ENCODE measurements at places on chromosomes 1 and 21.

- no peak for DNase-seq
Observed at GRCh38 chr1:206952171-206952570, 5.9 kb upstream of the PIGR start.

DNA sequence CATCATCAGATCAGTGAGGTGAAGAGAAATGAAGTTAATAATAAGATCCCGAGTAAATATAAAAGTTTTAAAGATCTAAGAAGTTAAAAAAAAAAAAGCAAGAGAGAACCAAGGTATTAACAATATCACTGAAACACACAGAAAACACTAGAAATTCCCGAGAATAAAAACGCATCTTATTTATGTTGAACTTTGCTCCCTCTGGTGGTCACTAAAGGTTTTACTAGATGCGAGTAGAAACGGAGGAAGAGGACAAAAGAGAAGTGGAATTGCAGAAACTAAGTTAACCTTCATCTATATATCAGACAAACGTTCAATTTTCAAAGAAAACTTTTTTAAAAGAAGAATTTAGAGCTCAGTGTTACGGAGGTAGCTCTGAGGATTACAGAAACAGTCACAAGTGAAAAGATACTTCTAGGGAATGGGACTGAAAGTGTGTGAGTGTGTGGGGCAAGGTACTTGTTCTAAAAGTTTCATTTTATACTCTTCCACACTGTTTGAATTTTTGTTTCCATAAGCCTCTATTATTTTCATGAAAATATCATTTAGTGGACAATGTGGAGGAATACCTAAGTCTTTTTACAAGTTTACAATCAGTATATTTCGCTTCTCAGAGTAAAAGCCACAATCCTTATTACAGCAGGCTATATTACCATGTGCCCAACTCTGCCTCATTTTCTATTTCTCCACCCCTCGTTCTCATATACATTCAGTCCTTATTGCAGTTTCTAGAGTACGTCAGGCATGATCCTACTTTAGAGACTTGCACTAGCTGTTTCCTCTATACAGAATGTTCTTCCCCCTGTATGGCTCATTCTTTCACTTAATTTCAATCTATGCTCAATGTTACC, 19.7 kb downstream of the ACBD6 start:
- no peak for DNase-seq

DNA sequence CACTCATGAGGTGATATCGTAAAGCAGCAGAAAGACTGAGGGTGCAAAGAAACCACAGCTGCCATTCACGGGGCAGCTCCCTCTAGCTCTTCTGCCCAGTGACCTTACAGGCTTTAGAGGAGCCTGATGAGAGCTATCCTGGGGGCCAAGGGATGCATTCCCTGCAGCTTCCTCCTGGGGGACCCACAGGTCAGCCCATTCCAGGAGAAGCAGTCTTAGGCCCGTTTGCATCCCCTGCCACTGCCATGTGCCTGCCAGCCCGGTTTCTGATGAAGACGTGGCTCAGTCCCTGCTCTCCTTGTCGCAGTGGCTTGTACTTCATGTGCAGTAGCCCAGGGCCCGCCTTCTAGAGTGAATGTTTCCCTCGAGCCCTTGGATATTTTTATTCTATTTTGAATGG, 22.8 kb downstream of the ATP5PO start:
- no peak for DNase-seq

DNA sequence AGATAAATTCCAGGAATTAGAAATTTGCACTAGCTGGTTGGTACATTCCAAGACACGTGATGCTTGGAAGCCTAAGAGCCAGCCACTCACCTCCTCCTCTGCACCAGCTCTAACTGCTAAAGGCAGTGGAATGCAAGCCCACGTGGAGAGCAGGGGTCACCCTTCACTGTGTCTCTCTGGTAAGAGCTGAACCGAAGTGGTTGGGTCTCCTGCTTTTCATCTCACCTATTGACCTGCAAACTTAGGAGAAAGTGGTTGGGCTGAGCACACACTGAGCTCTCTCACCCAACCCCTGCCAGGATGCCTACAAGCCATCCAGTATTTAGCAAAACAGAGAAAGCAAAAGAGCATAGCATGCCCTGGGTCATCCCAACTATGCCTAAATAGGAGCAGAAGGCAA, 19.3 kb downstream of the HAO2 start:
- no peak for DNase-seq

DNA sequence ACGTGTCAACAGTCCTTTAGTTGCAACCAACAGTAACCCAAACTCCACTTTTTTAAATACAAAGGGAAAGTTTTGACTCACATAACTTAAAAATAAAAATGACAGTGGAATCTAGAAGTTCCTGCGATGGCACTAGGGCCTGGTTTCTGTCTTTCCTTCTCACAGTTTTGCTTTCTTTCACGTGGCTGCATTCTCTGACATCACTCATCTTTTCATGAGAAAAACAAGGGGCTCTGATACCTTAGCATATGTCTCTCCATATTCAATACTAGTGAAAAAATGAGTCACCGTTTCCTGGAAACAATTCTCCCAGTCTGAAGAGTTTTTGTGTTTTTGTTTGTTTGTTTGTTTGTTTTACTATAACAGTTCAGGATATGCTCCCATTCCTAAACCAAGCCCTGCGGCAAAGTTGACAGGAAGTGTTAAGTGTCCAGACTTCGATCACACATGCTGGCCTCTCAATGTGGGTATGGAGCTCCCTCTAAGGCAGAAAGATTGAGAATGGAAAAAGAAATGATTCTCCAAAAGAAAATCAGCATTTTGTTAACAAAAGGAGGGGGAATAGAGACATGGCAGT, 483.3 kb downstream of the TTLL7 start:
- no peak for DNase-seq

- DNase-seq = no peak
Observed at GRCh38 chr1:64986903-64987871, 20.8 kb upstream of the JAK1 start.

DNA sequence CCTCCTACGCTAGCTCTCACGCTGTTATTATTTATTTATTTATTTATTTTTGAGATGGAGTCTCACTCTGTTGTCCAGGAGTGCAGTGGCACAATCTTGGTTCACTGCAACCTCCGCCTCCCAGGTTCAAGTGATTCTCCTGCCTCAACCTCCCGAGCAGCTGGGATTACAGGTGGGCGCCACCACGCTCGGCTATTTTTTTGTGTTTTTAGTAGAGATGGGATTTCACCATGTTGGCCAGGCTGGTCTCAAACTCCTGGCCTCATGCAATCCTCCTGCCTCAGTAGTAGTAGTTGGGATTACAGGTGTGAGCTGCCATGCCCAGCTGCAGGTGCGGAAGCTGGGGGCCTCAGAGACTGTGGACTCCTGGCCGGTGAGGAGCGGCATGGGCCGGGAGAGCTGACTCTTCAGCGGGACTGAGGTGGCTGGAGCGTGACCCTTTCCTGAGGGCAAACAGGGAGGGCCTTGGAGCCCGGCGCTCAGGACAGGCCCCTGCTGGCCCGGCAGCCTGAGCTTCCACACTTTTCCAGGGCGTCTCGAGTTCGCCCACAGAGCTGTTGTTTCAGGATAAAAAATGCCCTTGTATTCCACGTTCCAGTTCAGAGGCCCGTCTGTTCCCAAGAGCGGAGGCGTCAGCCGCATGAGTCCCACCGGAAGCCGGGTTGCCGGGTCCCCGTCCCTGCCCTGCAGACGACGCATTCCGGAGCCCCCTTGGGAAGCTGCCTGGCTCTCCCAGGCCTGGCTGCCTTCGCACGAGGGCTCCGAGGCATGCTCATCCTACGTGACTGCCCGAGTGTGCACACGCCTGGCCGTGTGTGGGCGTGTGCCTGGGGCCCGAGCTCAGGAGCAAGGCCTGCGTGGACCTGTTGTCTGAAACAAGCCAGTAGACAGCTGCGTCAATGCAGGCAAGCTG, 126.2 kb downstream of the SIK1 start:
- DNase-seq = no peak

DNA sequence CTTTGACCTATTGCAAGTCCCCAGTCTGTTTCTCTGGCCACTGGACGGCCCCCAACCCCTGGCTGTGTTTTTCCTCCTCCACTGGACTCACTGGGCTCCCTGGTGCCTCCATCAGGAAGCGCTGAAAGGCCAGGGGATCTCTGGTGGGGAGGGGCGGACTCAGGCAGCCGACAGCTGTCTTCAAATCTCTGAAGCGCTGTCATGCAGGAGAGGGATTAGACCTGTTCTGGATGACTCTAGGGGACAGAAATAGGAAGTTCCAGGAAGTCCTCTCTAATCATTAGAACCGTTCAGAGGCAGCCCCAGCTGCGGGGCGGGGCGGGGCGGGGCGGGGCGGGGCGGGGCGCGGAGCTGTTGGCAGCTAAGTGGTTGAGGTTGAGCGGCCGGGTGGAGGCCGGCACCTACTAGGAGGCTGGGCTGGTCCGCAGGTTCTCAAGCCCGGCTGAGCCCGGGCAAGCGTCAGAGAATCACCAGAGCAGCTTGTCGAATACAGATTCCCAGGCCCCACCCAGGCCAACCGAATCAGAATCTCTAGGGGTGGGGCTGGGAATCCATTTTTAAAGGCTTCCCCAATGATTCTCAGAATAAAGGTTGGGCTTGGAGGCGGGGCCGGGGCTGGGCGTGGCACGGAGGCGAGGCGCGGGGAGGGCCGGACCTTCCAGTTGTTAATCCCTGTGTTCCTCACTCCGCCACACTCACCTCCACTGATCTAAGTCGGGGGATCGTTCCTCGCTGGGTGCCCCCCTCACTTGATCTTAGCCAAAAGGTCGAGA, 11.4 kb upstream of the PHLDA3 start:
- peak; percentile 6 for DNase-seq

DNA sequence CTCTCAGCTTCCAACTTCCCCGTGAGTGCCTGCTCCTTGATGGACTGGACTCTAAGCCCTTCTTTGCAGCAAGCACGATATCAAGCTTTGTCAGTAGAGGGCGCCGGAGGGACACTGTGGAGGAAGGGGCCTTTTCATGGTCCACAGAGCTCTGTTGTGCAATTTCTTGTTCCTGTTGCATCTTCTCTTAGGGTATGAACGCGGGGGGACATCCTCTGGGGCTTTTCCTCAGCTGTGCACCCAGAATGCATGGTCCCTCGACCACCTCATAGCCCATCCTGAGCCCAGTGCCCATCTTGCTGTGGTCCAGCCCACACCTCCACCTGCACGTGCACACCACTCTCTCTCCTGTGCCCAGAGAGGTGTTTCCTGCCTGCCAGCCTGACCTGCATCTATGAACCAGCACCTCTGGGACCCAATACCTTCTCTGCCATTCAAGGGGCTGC, 556.8 kb downstream of the PTPRU start:
- DNase-seq = no peak

DNA sequence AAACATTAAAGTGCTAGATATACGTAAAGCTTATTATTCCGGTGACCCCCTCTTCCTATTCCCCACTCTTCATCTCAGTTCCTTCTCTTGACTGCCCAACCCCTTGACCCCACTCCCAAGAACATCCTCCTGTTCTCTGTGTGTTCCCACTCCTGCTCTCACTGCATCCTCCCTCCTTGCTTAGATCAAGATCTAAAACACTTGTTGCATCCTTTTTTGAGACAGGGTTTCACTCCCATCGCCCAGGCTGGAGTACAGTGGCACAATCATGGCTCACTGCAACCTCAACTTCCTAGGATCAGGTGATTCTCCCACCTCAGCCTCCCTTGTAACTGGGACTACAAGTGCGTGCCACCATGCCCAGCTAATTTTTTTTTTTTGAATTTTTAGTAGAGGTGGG, 13.5 kb downstream of the ATP2B4 start:
- DNase-seq = no peak

GRCh38 chr1:119275145-119276134, 93.1 kb upstream of the HAO2 start:
- peak; percentile 11 for DNase-seq

DNA sequence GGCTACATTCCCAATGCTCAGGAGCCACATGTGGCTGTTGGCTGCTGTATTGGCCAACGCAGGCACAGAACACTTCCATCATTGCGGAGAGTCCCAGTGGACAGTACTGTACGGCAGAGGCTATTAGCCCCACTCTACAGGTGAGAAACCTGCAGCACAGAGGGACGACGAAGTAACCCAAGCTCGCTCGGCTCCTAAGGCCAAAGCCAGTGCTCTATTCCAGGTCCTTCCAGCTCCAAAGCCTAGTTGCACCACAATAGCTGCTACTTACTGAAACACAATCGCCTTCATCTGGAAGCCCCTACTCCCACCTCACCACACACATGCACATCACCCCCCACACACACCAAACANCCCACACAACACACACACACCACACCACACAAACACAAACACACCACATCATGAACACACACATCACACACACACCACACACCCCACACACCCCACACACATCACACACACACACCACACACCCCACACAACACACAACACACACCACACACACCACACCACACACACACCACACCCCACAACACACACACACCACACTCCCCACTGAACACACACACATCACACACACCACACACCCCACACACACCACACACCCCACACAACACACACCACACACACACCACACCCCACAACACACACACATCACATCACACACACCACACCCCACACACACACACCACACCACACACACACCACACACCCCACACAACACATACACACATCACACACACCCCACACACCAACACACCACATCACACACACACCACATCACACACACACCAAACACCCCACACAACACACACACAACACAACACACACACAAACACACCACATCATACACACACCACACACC, 3.2 kb downstream of the LYPD8 start:
- DNase-seq = no peak

- no peak for DNase-seq
Observed at GRCh38 chr1:225626698-225627097, 26.2 kb downstream of the ENAH start.

DNA sequence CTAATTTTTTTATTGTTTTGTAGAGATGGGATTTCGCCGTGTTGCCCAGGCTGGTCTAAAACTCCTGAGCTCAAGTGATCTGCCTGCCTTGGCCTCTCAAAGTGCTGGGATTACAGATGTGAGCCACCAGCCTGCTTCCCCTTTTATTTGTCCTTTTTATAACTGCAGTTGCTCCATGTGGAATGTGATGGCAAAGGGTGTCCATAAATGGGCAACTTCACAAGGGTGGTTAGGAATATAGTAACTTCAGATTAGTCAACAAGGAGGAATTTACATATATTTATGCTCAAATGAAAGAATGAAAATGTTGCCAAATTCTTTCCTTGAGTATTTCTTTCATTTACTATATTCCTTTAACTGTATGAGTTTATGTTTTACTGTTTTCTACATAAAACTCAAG, 182.9 kb downstream of the BACH1 start:
- no peak for DNase-seq

GRCh38 chr21:44989537-44989886, 49.7 kb downstream of the SLX9 start:
- DNase-seq = no peak

DNA sequence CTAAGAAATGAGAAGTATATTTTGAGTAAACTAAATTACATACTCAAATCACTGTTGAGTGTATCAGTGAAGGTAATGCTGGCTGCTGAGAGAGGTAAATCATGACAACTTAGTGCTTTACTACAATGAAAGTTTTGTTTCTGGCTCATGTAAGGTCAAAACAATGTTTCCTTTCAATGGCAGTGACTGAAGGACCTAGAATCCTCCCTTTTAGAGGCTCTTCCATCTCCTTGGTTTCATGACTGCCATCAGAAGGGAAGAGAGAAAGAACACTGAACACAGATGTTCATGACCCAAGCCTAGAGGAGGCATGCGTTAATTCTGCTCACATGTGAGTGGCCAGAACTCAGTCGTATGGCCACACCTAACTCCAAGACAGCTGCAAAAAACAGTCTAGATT, 130.6 kb downstream of the AKT3 start:
- DNase-seq = no peak

- DNase-seq = no peak
Observed at GRCh38 chr1:92480813-92481598, 5.7 kb downstream of the GFI1 start.
